ENCODE measurements at places on chromosomes 5 and 9. TPM values are rescaled to one million over a fixed set of nuclear protein-coding genes. Genes with fewer than 3 reads are reported as not detected.

- no peaks in the 10 kb centered on the region for H3K36me3 ChIP-seq
- no peak overlapping the region for H3K4me3 ChIP-seq
- no peak for DNase-seq
- H3K27me3 ChIP-seq, result no peaks in the 10 kb centered on the region
- no peaks in the 10 kb centered on the region for H3K4me1 ChIP-seq
Observed at GRCh38 chr5:75265731-75266130, 29.1 kb upstream of the ANKRD31 start.

GPR151 gene
- total RNA-seq, result not detected

SLCO4C1 gene
- total RNA-seq, result not detected

GRCh38 chr5:44943647-44944046 lies 134.9 kb downstream of the MRPS30 start:
- no peaks in the 10 kb centered on the region for H3K36me3 ChIP-seq
- no peaks in the 10 kb centered on the region for H3K4me1 ChIP-seq
- H3K27ac ChIP-seq, result no peak overlapping the region
- no peaks in the 10 kb centered on the region for H3K27me3 ChIP-seq

- peaks cover 53% of the 10 kb centered on the region for H3K27me3 ChIP-seq
- no peaks in the 10 kb centered on the region for H3K36me3 ChIP-seq
- no peak for DNase-seq
- no peak overlapping the region for H3K27ac ChIP-seq
- H3K4me3 ChIP-seq, result peak overlapping the region; percentile 38
Observed at GRCh38 chr9:130938184-130938651, 829 bp downstream of the FIBCD1 start.

GRCh38 chr5:68862560-68862959 lies 231.3 kb upstream of the SLC30A5 start:
- H3K36me3 ChIP-seq, result no peaks in the 10 kb centered on the region
- no peaks in the 10 kb centered on the region for H3K27me3 ChIP-seq
- H3K4me1 ChIP-seq, result no peaks in the 10 kb centered on the region
- no peak overlapping the region for H3K27ac ChIP-seq

- H3K4me1 ChIP-seq, result no peaks in the 10 kb centered on the region
- no peaks in the 10 kb centered on the region for H3K27me3 ChIP-seq
- no peak overlapping the region for H3K4me3 ChIP-seq
- DNase-seq, result no peak
- no peaks in the 10 kb centered on the region for H3K36me3 ChIP-seq
- H3K27ac ChIP-seq, result no peak overlapping the region
Observed at GRCh38 chr9:18666986-18667772, 193.2 kb downstream of the ADAMTSL1 start.

GRCh38 chr5:141814064-141814964 lies 63.9 kb downstream of the PCDH1 start:
- H3K4me3 ChIP-seq, result no peak overlapping the region
- H3K27me3 ChIP-seq, result peaks cover 22% of the 10 kb centered on the region
- H3K36me3 ChIP-seq, result no peaks in the 10 kb centered on the region
- H3K4me1 ChIP-seq, result no peaks in the 10 kb centered on the region

GRCh38 chr9:132214027-132214622 lies 52.3 kb downstream of the NTNG2 start:
- no peaks in the 10 kb centered on the region for H3K27me3 ChIP-seq
- H3K4me1 ChIP-seq, result peaks cover 8% of the 10 kb centered on the region
- no peak overlapping the region for H3K4me3 ChIP-seq
- peak; percentile 52 for DNase-seq
- H3K27ac ChIP-seq, result no peak overlapping the region

GRCh38 chr5:159508344-159508743 lies 178.1 kb upstream of the IL12B start:
- no peaks in the 10 kb centered on the region for H3K27me3 ChIP-seq
- H3K36me3 ChIP-seq, result no peaks in the 10 kb centered on the region
- no peak for DNase-seq
- H3K27ac ChIP-seq, result no peak overlapping the region

DNA sequence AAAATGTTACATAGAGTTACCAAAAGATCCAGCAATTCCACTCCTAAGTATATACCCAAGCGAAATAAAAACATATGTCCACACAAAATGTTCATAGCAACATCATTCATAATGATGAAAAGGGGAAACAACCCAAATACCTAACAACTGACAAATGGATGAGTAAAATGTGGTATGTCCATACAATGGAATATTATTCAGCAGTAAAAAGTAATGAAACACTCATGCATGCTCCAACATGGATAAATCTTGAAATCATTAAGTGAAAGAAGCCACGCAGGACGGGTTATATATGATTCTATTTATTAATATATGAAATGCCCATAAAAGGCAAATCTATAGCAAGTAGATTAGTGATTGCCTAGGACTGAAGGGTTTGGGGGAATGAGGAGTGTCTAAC lies 6.0 kb downstream of the DENND1A start:
- H3K4me3 ChIP-seq, result no peak overlapping the region
- DNase-seq, result no peak
- no peaks in the 10 kb centered on the region for H3K36me3 ChIP-seq
- H3K27ac ChIP-seq, result no peak overlapping the region

SLC34A3 gene
- not detected for total RNA-seq

DNA sequence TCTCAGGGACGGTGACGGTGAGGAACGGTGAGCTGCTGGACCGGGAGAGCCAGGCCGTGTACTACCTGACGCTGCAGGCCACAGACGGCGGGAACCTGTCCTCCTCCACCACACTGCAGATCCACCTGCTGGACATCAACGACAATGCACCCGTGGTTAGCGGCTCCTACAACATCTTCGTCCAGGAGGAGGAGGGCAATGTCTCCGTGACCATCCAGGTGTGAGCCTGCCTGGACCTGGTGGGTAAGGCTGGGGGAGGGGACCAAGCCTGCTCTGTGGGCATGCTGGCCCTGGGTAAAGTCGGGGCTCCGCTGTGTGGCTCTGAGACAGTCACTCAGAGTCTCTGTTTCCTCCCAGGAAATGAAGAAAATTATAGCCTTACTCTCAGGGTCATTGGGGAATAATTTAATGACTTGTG lies 29.3 kb downstream of the CDHR2 start:
- H3K4me3 ChIP-seq, result no peak overlapping the region
- 0 out of 2 replicates have a peak, but pooled peaks cover 3% of the 10 kb centered on the region for H3K4me1 ChIP-seq
- H3K27me3 ChIP-seq, result no peaks in the 10 kb centered on the region
- H3K27ac ChIP-seq, result no peak overlapping the region
- no peak for DNase-seq

DNA sequence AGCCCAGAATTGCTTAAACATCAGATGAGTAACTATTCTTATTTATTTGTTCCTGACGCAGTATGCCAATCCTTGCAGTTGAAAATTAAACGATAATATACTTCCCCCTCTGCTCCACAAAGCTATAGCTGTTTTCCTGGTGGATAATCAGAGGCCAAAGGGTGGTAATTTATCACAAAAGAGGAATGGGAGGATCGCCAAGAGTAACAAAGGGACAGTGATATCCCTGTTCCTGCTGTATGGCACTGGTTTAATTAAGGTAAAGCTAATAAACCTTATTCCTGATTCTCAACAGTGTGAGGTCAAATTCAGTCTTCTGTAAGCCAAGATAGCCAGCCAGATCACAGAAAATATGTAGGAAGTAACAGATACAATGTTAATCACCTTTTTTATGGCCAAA lies 33.4 kb upstream of the PTGER4 start:
- no peaks in the 10 kb centered on the region for H3K27me3 ChIP-seq
- no peak overlapping the region for H3K4me3 ChIP-seq
- H3K36me3 ChIP-seq, result no peaks in the 10 kb centered on the region
- no peak for DNase-seq

DNA sequence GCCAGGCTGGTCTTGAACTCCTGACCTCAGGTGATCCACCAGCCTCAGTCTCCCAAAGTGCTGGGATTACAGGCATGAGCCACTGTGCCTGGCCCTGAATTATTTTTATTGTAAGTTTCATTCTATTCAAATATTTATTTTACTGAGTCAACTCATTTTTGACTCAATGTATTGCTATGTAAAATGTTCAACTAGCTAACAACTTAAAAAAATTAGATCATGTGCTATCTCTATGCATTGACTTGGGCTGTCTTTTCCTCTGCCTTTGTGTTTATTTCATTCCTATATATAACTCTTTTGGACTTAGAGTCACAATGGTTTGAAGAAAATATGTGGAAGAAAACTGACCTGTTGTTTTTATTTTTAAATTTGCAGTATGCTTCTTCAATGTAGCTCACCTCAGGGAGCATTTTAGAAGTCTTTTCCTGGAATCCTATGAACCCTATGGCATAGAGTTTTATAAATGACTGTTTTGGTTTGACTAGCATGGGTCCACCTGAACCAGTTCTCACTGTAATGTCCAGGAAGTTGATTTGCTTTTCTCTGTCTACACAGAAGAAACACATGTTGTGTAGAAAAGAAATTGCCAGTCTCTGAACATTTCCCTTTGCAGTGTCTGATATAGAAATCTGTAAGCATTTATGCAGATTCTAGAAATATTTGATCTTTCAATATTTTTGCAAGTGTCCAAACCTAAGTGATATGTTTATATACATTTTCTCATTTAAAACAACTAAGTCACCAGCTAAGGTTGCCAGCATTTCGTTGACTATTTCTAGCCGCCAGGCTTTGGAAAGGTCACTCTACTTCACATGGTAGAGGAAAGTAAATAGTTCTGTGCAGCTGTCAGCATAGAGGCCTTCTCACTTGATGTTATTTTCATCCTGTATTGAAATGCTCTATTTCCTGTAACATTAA lies 138.8 kb downstream of the PCSK1 start:
- H3K27ac ChIP-seq, result no peak overlapping the region
- H3K4me3 ChIP-seq, result no peak overlapping the region
- peaks cover 27% of the 10 kb centered on the region for H3K4me1 ChIP-seq
- DNase-seq, result no peak

PFN3 gene
- not detected for total RNA-seq

GRCh38 chr9:98418578-98419259 lies 163.3 kb upstream of the TBC1D2 start:
- no peak overlapping the region for H3K27ac ChIP-seq
- H3K27me3 ChIP-seq, result no peaks in the 10 kb centered on the region
- H3K4me3 ChIP-seq, result no peak overlapping the region
- H3K4me1 ChIP-seq, result no peaks in the 10 kb centered on the region

PRRX2 gene
- total RNA-seq, result 14.0 TPM

FGF1 gene
- total RNA-seq, result 15.5 TPM

DNA sequence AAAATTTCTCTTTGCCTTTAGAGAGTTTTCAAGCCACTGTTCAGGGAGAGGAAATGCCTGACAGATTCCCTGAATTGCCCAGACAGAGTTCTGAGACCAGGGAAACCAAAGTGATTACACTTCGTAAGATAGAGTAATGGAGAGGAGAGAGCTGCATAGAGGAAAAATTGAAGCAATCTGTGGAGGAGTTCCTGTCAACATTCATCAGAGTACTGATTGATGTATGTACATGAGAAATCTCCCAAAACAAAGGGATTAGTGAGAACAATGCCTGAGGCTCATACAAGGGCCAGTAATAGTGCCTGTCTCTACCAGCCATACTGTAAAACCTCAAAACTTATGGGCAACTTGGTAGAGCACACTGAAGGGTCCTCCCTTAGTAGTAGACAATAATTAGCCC lies 79.0 kb upstream of the TRIM32 start:
- DNase-seq, result no peak
- no peaks in the 10 kb centered on the region for H3K36me3 ChIP-seq
- H3K4me3 ChIP-seq, result no peak overlapping the region
- H3K27me3 ChIP-seq, result no peaks in the 10 kb centered on the region
- no peaks in the 10 kb centered on the region for H3K4me1 ChIP-seq

DNA sequence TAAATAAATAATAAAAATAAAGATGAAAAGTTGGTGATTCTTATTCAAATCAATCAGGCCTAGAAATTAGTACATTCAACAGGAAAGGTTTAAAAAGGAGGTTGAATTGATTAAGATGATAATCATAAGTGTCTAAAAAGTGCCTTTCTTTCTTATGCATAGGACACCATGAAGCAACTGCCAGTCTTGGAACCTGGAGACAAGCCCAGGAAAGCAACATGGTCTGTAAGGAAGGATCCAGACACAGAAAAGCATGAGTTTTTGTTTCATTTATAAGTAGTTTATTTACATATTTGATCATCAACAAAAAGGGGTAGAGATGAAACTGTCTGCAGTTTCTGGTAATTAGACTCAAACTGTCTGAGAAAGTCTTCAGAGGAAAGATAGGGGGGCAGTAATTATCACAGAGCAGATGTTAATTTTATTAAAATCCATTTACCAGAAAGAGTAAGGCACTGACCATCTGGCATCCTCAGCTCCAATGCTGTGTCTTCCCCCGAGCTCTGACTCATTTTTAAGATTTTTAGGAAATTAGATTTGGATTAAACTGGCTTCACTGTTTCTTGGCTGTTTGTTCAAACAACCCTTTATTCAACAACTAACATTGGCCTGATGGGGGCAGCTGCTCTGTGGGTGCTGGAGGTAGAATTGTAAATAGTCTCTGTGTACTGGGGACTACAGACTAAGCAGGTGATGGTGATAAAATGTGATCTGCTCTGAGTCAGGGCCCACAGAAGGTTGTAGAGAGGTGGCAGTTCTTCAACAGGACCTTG lies 2.7 kb downstream of the RABEPK start:
- DNase-seq, result no peak
- peaks cover 14% of the 10 kb centered on the region for H3K36me3 ChIP-seq
- H3K4me3 ChIP-seq, result no peak overlapping the region
- H3K4me1 ChIP-seq, result peaks cover 9% of the 10 kb centered on the region

DNA sequence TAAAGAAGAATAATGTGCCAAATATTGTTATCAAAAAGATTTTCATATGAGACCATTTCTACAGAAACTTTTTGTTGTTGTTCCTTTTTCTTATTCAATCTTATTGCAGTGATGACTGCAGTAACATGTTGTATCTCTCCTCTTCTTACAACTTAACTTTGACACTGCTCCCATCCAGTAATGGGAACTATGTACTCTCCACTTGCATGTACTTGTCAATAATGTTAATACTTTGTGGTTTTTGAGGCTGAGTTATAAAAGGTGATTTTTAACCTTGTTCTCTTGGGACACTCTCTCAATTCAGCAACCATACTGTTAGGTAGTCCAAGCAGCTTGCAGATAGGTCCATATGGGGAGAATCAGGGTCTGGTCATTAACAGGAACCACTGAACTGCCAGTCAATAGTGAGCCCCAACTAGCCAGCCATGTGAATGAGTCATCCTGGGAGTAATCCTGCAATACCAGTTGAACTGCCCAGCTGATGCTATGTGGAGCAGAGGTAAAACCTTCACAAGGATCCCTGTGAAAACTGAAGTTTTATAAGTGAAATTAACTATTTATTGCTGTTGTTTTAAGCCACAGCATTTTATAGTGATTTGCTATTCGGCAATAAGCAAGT lies 199.6 kb upstream of the DAB2 start:
- H3K36me3 ChIP-seq, result no peaks in the 10 kb centered on the region
- H3K27me3 ChIP-seq, result no peaks in the 10 kb centered on the region
- H3K27ac ChIP-seq, result no peak overlapping the region
- H3K4me1 ChIP-seq, result no peaks in the 10 kb centered on the region
- H3K4me3 ChIP-seq, result no peak overlapping the region

ZDHHC11B gene
- total RNA-seq, result not detected
